ENCODE measurements at places on chromosomes 3 and 15.

DNA sequence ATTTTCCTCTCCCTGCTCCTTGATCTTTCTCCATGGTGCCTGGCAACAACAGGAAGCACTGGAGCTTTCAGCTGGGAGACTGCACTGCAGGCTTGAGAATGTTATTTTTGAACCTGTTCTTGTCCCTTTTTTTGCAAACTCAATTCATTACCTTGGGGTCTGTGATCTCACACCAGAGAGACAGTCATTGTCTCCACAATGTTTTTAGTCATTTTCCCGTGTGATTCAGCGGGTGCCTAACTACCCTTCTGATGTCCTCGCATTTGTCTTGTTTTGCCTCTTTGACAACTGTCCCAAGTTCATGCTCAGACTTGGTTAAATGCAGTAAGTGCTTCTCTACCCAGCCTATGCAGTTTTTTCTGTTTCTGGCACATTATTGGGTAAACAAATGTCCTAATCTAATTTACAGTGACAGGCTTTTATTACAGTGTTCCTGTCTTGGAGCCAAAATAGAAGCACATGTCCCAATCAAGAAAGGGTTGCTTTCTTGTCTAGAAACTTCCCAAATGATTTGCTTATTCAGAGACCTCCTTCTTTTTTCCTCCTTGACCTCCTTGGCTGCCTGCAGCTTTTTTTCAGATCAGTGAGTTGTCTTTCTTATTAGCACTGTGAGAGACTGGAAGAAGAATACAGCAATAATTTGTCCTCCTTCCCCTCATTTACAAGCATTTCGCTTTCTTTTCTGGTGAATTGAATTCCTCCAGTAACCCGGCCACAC lies 162.4 kb downstream of the NSUN3 start:
- DNase-seq = no peak

- DNase-seq = no peak
Measured at GRCh38 chr3:74633021-74633420, 18.6 kb upstream of the CNTN3 start.

DNA sequence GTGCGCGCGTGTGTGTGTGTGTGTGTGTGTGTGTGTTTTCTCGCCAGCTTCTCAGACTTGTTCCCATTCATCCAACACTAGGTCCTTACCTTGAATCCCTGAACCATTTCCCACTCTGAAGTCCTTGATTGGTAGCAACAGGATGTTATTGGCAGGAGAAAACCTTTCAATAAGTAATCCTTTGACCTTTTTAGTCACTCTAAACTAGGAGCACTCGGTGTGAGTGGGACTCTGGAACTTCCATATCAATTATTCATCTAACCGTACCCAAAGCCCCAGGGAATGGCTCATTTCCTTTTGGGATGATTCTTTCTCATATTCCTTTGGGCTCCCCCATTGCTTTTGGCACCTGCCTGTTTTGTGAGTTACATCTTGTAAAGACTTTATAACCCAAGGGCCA lies 140.2 kb upstream of the SPRED1 start:
- DNase-seq = no peak

- no peak for DNase-seq
Measured at GRCh38 chr3:54999159-54999558, 71.3 kb upstream of the LRTM1 start.

GRCh38 chr3:126607214-126607908 lies 47.6 kb downstream of the TXNRD3 start:
- peak; percentile 6 for DNase-seq

DNA sequence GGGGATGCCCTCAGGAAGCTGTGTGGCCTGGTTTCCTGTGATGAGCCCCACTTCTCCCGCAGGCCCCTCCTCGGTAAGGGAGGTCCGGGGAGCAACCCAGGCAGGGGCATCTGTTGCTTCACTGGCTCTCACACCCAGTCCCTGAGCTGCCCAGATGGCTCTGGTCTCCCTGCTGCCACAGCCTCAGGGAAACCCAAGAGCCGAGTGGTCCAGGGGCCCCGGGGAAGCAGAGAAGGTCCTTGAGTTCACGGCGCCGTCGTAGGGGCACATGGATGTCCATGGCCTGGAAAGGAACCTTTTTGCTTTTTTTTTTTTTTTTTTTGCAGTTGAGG lies 13.3 kb upstream of the LRRC15 start:
- DNase-seq = no peak

DNA sequence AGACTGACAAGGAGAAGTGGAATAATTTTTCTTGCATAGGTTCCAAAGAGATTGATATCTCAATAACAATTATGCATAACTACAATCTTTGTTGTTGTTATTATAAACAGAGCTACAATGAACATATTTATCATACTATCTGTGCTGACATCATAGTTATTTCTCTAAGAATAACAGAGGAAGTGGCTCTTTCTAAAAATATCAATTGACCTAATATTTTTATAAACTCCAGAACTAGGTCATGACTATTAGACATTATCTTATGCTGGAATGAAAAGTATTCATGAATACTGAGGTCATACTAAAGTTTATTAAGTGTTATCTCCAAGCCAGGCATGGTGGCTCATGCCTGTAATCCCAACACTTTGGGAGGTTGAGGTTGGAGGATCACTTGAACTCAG lies 114.1 kb downstream of the DCLK3 start:
- DNase-seq = no peak

GRCh38 chr3:14586611-14587010 lies 46.5 kb upstream of the GRIP2 start:
- DNase-seq = no peak

DNA sequence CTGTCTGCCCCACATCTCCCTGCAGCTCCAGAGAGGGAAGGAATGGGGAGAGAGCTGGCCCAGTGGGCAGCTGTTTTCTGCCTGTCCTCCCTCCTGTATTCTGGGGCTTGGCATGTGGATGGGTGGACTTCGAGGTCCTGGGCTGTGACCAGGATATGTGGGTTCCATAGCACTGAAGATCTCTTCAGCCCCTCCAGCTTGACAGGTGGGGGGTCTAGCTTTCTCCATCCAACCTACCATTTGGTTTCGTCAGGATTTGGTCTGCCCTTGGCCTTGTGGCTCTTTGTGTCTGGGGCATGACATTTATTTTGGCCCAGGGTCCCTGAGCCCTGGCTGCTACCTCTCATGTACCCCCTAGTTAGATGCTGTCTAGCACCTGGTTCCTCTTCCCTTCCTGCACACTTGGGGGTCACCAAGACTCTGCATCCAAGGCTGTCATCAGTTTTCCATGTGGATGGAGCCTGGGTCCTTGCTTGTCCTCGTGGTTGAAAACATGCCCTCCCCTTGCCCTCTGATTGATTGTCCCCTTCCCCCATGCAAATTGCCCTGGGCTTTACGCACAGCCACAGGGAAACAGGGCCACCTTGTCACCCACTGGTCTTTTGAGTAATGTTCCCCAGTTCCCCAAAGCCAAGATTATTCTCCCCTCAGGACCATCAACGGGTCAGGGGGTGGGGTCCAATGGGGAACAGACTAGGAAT lies 3.2 kb downstream of the EPHB3 start:
- no peak for DNase-seq

- DNase-seq = no peak
Measured at GRCh38 chr15:39400002-39400401, 180.9 kb upstream of the THBS1 start.

GRCh38 chr3:152073267-152073666 lies 195.5 kb upstream of the MBNL1 start:
- no peak for DNase-seq

DNA sequence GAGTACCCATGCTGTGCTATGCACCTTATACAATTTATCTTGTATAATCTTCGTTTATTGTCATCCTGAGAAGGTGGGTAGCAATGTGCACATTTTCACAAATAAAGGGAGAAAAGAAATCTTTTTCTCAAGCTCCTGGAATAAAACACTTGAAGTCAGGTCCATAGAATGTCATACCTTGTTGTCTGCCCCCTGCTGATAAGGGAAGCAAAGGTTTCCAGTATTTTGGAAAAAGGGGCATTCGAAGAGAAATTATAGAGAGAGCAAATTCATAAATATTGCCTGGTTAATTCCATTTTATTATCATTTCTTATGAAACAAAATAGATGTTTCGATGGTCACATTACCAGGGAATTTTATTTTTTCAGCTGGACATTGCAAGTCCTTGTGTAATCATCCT lies 277.8 kb downstream of the RAP2B start:
- DNase-seq = no peak

- peak; percentile 96 for DNase-seq
Measured at GRCh38 chr15:40569129-40569953, at the start of gene RPUSD2. RPUSD2 (plus strand) TSS chr15:40569299; CDS start chr15:40569338, 39 bp downstream.

DNA sequence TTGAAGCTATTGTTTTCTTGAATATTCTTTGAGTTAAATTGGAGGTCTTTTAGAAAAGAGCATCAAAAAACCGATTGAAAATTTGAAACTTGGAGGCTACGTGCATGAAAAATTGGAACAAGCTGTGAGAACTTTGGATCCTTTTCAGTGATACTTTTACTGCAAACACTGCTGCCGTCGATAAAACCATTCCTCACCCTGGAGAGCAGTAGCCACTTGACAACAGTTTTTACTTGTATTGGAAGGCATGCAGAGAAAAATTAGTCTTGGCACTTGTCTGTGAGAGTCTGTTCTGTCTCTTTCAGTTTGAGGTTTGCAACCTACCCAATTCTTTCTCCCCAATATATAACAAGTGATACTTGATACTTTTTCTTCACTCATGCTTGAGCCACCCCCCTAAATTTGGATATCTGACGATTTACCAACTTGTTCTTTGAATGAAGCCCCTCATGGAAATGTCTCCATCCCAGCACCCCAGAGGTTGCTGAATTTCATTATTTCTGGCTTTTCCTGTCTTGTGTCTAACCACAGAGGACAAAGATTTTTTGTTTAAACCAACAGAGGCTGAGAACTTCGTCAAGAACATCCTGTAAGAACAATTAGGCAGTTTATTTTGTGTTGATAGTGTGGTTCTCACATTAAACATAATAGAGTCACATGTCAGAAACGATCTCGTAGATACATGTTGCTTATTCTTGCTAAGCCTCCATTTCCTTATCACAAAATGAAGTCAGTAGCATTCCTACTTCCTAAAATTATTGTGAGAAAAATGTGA lies 307.3 kb upstream of the PLSCR5 start:
- no peak for DNase-seq

GRCh38 chr3:193842029-193842798 lies 249.2 kb downstream of the OPA1 start:
- DNase-seq = no peak

- no peak for DNase-seq
Measured at GRCh38 chr3:142808103-142808917, 80.6 kb downstream of the PCOLCE2 start.

- no peak for DNase-seq
Measured at GRCh38 chr15:63418811-63419210, 37.2 kb upstream of the CA12 start.

GRCh38 chr3:196181127-196181546 lies 30.1 kb downstream of the ZDHHC19 start:
- DNase-seq = no peak

DNA sequence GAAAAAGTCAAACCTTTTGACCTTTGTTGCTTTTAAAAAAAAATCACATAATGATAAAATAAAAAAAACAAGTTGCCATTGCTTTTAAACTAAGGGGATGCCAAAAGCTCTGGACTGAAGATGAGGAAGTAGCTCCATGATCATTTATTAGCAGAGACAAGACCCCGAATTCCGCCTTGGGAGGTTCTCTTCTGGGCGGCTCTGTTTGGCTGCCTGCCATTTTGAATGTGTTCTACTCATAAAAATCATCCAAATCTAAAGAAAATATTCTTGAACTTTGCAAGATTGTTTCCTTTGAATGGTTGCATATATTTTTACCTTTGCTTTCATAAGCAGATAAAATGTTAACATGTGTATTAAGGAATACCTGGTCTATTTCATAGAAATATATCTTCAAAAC lies 63.8 kb downstream of the NCEH1 start:
- DNase-seq = no peak

- DNase-seq = no peak
Measured at GRCh38 chr3:18426597-18427193, 1.6 kb upstream of the SATB1 start.

DNA sequence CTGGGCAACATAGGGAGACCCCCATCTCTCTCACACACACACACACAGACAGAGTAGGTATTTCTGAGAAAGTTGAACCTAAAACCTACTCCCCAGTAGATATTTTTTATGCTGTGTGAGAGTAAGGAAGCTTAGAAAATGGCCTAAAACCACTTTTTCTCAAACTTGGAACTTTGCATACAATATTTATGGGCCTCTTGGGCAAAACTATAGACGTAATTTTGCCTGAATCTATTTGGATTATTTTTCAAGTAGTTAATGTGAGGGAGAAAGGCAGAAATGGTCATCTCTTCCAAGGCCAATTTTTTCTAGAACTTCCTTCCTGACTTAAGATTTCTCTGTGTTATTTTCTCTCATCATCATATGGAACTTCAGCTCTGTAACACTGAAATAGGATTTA lies 81.7 kb downstream of the ZNF609 start:
- DNase-seq = no peak

DNA sequence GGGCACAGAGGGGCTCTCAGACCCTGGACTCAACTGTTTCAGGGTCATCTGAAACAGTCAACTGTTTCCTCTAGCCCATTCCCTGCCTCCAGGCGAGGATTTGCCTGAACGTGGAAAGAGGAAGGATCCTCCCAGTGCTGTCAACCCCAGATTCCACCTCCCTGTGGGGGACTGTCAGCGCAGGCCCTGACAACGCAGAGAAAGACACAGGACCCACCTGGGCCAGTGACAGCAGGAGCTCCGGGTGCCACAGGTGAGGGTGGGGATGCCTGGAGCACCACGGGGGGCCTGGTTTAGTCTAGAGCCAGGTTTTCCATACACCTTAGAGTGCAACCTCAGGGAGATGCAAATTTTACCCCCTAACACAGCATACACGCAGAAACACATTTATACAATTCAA lies 19.5 kb upstream of the LAMP3 start:
- no peak for DNase-seq

GRCh38 chr3:76551739-76552138 lies 488.2 kb upstream of the ROBO2 start:
- DNase-seq = no peak

DNA sequence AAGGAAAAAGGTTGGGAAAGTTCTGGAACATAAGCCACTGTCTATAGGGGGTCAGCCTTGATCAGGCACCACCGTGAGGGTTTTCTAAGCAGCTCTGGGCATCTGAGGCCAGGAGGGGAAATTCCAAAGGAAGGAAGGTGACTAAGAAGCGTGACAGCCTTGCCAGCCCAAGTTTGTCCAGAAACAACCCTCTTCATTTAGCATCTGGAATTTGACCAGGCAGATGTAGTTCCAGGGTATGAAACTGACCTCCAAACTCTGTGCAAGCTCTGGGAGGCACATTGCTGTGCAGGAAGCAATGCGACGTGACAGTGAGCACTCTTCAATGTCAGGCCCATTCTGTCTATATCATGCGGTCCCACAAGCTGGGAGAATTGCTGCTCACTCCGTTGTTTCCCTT lies 85.4 kb upstream of the TPM1 start:
- DNase-seq = no peak
